RWPE2 (cell line): ENCODE measurements at places on chromosomes 6 and 20.

DNA sequence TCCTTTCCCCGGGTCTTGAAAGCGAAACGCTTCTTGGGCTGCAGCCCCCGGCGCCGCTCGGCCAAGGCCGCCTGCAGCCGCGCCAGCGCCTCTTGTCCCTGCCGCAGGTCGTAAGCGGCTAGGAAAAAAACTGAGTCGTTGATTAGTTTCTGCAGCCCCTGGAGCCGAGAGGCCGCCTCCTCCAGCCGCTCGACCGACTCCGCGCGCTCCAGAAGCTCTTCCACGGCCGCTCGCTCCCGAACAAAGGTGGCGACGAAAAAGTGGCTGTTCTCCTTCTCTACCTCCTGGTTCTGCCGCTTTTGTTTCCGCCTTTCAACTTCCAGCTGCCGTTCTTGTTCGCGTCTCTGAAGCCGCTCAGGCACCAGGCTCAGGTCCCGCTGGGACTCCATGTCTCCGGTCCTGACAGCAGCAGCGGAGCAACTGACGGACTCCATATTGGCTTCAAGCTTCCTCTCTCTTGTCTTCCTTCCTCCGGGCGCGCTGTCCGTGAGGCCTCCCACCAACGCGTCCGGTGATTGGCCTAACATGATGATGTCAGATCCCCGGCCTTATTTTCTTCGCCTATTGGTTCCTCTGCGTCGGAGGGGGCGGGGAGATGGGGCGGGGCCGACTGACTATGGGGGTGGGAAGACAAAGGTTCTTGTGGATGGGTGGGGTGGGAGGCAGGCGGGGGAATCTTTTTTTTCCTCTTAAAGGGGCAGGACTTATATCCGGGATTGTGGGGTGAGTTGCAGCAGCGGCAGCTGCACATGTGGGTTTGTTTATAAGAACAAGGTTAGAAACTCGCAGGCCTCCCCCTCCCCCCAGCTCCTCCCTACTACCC is at the start of gene TBCC:
Gene TBCC, minus strand, starts transcription at position 464 of the 823 bp plus-strand sequence. Its CDS starts 30 bp downstream, at position 434.
- peak; percentile 96 for DNase-seq

DNA sequence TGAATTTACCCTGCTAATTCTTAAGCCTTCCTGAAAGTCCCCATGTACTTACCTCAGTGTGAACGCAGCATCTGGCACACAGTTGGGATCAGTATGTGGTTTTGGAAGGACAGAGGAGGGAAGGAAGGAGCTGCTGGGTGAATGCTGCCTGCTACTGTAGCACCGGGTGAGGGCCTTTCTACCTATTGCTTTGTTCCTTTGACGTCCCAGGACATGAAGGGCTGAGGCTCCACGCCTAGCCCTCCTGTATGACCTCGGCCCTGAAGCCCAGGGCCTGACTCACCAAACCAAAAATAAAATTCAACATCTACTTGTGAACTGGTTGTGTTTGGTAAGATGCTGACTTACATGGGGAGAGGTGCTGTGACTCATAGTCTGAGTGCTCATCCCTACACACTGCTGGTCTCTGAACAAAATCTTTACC is 51.1 kb downstream of the ARID1B start:
- no peak for DNase-seq

- no peak for DNase-seq
Measured at GRCh38 chr20:17226410-17227218, at the start of gene PCSK2. PCSK2 (plus strand) TSS chr20:17227040; CDS start chr20:17227306, 266 bp downstream.

DNA sequence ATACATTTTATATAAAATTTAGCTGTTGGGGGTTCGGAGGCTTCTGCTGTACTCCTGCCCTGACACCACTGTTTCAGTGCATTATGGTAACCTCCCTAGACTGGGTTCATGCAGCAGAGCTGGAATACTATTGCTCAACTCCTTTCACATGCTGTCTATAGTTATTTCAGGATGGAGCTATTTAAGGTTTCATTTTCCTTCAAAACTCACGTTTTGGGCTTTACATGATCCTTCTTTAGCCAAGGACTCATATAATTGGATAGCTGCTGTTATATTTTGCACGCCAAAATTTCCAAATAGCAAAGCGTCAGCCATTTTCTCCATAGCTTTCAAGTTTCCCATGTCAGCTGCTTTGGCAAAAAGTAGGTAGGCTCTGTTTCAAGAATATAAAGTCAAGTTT is 76.8 kb downstream of the SEL1L2 start:
- DNase-seq: no peak

GRCh38 chr20:16222859-16223411 is 350.3 kb downstream of the KIF16B start:
- no peak for DNase-seq

DNA sequence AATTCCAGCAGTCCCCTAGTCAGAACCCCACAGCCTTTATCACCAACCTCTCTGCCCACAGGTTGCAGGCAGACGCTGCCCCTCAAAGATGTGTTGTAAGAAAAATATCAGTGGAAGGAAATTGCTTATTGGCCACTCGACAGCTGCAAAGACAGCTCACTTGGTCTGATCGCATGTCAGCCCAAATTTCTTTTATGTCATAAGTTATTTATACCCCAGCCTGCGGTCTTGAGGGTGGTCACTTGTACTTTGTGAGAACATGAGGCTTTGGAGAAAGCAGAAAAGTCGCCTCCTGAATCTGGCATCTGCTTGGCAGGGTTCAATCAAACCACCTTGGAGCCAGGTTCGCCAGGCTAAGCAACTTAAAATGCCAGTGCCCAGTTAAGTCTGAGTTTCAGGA is 236.5 kb upstream of the CDH4 start:
- DNase-seq: no peak

- no peak for DNase-seq
Measured at GRCh38 chr20:5171064-5171789, 44.4 kb downstream of the CDS2 start.

DNA sequence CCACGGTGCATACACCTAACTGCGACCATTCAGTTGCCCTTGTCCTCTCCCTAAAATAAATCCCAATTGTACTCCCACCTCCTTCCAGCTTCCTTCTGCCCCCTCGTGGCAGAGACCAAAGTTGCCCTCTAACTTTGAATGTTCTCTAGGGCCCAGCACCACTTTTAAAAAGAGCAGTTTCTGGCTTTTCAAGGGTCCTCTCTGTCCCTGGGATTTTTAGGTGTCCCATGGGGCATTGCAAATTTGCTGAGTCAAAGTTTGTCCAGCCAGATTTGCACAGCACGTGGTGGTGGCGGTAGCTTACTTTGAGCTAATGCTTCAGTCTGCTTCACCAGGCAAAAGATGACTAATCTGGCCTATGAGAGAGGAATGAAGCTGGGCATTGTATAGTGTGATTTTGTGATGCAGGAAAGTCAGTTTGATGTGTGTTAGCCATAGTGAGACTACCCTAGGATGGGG is 100.2 kb downstream of the PERP start:
- no peak for DNase-seq

GRCh38 chr6:39403304-39403703 is 80.8 kb upstream of the KCNK16 start:
- no peak for DNase-seq

DNA sequence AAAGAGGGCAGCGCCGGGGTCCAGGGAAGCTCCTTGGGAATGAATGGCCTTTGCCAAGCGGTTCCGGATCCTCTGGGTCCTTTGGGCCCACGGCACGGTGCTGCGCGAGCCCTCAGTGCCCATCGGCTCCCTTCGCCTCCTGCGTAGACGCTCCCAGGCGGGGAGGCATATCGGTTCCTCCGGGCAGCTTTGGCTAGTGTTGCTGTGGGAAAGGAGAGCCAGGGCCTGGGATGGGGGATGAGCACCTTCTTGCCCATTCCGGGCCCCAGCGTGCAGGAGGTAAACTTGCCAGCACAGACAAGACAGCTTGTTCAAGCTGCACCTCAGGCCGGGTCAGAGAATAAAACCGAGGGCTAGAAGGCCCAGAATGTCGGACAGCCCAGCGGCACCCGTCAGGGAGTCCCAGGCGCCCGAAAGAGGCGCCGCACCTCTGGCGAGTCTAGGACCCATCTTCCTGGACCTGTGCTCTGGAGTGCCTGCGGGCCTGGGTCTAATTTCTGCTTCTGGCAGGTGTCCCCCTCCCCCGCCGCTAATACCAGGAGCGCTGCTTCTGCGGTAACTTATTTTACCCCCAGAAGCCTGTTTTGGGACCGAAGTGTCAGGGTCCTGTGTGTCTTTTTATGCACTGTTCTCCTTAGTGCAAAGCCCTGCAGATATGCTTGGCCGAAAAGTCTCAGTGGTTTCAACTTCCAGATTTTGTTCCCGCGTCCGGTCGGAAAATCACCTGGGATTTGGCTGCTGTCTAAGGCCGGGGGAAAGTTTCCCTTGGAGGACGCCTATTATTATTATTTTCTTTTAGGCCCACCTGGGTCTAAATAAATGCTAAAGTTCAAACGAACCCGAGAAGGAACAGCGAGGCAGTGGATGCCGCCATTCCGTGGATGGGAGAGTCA is 1.7 kb upstream of the TFAP2C start:
- DNase-seq: no peak
